Left renal cortex interstitium (tissue), 4 donors: ENCODE measurements at places on chromosomes 16 and 17.

- DNase-seq = no peak
Measured at GRCh38 chr16:65684230-65684629, 562.4 kb upstream of the CDH11 start.

- DNase-seq = no peak
Measured at GRCh38 chr17:34241062-34241461, 14.0 kb upstream of the CCL2 start.

DNA sequence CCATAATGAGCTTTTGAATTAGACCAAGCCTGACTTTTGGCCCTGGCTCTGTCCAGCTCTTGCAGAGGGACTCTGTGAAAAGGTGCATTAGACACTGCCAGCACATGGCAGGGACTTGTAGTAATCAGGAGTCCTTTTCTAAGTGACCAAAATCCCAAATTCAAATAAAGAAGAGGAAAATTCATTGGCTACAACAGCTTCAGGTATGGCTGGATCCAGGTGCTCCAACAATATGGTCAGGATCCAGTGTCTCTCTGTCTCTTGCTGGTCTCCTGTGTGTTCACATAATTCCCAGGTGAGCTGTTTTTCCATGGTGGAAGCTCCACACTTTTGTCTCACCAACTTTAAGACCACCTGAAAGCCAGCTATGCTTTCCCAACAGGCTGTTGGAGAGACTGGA lies 358.8 kb upstream of the TNRC6C start:
- no peak for DNase-seq

DNA sequence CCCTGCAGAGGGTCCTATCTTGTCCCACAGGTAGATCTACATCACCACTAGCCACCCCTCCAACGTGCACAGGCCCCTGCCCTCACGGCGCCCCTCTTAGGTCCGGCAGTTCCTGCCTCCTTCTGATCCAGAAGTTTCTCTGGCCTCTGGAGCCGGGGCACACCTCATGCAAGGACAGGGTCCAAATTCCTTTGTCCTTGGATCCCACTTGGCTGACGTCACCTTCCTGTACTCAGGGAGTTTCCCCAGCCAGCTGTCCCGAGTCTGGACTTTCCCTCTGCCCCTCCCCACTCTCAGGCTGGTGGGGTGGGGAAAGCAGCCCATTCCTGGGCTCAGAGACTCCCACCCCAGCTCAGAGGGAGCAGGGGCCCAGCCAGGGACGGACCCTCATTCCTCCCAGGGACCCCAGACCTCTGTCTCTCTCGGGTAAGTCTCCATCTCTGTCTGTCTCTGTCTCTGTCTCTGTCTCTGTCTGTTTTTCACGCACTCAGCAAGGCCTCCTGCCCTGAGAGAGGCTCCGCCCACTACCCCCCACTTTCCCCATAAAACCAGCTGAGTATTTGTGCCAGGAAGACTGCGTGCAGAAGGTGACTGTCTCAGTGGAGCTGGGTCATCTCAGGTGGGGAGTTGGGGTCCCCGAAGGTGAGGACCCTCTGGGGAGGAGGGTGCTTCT lies at the start of gene IL32:
TSS of gene IL32 (plus strand) at position 572 of the 673 bp plus-strand sequence. CDS start 172 bp downstream, outside the sequence.
- no peak for DNase-seq

GRCh38 chr17:9729034-9729650 lies 62.2 kb downstream of the DHRS7C start:
- no peak for DNase-seq

DNA sequence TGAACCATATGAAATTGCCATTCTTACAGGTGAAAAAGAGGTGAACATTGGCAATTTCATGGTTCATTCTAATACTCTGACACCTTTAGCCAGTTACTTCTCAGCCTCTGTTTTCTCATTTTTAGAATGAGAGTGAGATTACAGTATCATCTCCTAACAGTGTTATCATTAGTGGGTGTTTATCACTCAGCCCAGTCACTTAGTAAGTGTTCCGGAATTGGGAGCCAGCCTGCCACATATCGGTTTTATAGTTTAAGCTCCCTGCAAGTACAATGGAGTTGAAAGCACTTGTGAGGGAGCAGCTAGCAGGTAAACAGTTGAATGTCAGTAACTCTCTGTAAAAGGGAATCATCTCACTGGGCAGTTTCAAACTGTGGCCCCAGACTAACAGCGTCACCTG lies 583.1 kb upstream of the HSBP1 start:
- no peak for DNase-seq

DNA sequence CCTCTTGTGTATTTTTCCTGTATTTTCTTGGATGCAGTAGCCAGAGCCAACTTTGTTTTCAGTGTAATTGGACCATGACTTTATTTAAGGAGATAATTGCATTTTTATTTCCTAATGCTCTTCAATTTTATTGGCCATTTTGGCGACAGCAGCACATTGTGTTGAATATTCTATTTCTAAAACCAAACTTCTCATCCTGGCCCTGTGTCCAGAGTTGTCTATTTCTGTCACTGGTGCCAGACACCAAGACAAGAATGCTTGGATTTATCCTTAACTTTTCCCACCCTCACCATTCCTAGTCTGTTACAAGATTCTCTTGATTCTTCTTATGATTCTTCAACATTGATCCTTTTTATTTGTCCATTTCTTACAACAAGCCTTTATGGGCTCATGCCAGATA lies 37.1 kb downstream of the ARHGAP44 start:
- no peak for DNase-seq

GRCh38 chr16:28010671-28011070 lies 52.8 kb downstream of the GSG1L start:
- DNase-seq = no peak

DNA sequence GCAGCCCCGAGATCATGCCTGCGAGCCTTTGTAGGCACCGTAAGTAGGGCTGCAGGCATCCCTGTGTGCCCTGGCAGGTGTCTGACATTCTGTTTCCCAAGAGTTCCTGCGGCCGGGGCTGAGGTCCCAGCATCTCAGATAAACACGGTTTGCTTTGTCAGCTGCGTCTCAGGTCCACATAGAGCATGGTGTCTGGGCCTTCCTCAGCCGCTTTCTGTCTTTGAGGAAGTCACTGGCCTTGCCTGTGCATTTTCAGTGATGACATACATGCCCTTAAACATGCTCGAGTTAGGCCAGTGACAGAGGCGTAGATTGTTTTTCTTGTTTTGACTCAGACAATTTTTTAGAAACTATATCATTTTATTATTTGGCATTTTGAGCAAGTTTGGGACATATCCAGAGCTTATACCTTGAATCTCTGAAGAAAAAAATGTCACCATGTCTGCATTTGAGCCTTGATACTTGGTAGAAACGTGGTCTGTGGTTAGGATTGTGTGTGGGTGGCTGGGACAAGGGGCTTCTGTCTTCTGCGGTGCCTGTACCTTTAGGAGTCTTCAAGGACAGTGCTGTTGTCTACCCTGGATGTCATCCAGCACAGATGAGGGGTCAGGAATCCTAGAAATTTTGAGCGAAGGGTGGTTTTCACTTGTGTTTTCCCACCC lies 105.8 kb downstream of the SNX29 start:
- no peak for DNase-seq

GRCh38 chr17:57068707-57069106 lies 16.3 kb upstream of the AKAP1 start:
- DNase-seq = no peak

GRCh38 chr17:14882131-14882530 lies 383.0 kb downstream of the PMP22 start:
- no peak for DNase-seq

GRCh38 chr16:57148481-57148880 lies 37.4 kb downstream of the PSME3IP1 start:
- no peak for DNase-seq

- DNase-seq = no peak
Measured at GRCh38 chr16:57185446-57185944, 344 bp downstream of the PSME3IP1 start.

GRCh38 chr16:28863929-28864793 lies 518 bp downstream of the SH2B1 start:
- no peak for DNase-seq

- DNase-seq = no peak
Measured at GRCh38 chr16:19642501-19642900, 75.5 kb downstream of the KNOP1 start.

- no peak for DNase-seq
Measured at GRCh38 chr16:22664132-22664531, 149.8 kb upstream of the HS3ST2 start.

DNA sequence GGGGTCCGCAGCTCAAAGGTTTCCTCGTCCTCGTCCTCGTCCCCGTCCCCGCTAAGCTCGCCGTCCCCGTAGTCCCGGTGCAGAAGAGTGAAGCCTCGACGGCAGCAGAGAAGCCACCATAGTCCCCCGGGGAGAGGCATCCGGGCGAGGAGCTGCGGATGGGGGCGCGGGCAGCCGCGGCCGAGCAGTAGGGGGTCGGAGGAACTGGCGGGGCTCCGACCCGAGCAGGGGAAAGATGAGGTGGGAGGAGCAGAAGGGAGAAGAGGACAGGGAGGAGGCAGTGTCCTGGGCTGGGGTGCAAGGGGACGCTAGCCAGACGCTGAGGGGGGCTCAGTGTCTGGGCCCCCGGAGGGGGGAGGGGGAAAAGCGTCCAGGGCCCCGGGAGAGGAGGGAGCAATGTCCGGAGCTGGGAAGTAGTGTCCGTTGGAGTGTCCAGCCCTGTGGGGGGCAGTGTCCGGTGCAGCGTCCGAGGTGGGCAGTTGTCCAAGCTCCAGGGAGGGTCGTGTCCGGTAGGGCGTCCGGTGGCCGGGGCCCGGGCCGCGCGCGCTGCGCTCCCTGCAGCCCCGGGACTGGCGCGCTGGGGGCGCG lies at the start of gene PLEKHH3:
TSS of gene PLEKHH3 (minus strand) at position 571 of the 588 bp plus-strand sequence. CDS start at position 140, 431 bp downstream.
- DNase-seq = no peak

DNA sequence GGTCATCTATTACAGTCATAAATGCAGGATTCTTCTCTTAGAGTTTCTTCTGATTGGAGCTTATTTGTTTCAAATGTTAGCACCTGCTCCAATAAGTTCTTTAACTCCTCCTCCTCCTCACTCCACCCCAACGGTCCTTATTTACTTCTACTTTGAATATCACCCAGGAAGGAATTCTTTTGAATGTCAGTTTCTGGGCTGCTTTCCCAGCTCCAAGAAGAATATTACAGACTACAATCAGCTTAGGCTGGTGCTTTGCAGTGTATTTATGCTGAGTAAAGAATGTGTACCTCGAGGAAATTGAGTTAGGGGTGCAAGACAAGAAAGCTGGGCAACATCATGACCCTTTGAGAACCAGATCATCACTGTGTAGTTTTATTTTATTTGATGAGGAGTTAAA lies 30.8 kb downstream of the MAP3K3 start:
- DNase-seq = no peak

- no peak for DNase-seq
Measured at GRCh38 chr17:45277992-45278391, 16.1 kb upstream of the SPATA32 start.

GRCh38 chr17:73952082-73952479 lies 251.4 kb upstream of the RPL38 start:
- no peak for DNase-seq

DNA sequence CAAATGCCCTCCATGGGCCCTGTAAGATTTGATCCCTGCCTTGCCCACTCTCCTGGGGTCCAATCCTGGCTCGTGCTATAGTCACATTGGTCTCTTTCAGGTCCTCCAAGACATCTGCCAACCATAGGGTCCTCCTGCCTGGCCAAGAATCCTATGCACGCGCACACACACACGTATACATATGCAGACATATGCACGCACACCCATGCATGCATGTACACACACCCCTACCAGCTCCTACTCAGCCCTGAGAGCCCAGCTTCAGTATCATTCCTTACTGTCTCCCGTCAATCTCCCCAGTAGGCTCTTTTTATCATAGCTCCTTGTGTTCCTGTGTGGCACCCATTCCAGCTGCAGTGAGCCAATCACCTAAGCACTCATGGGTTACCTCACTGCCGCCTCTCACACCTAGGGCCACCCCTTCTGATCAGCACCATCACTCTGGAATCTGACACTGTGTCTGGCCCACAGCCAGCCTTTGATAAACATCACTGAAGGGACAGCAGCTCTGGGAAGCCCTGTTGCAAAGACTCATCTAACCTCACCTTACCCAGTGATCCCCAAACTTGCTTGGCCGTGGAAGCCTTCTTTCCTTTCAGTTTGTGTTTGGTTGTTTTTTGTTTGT lies 7.9 kb upstream of the DNAH17 start:
- no peak for DNase-seq

GRCh38 chr17:78707016-78707415 lies 75.1 kb downstream of the CYTH1 start:
- no peak for DNase-seq

- no peak for DNase-seq
Measured at GRCh38 chr17:17467016-17467415, 9.8 kb upstream of the MED9 start.

- DNase-seq = no peak
Measured at GRCh38 chr17:51630101-51630671, 369.8 kb downstream of the UTP18 start.

GRCh38 chr17:54864636-54865356 lies 35.9 kb upstream of the TOM1L1 start:
- DNase-seq = no peak

GRCh38 chr17:35901631-35902175 lies 21.5 kb upstream of the CCL5 start:
- no peak for DNase-seq

- DNase-seq = no peak
Measured at GRCh38 chr16:50368410-50369132, at the start of gene BRD7. Gene BRD7 (minus strand): TSS chr16:50368988. CDS start chr16:50368774, 214 bp downstream.

DNA sequence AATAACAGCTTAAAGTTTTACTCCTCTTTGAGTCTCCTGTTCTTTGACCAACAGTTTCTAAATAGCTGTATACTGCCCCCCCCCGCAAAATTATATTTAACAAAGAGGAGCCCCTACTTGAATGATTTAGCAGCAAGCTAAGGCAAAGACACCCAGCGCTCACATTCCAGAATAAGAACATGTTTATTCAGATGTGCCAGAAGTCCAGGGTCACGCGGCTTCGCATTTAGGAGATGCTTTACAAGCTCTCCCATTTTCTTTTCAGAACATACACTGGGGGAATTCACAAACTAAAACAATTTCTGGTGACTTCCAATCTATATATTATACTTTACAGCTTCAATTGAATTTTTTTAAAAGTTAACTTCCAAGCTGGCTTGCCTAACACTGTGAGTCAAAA lies 5.3 kb downstream of the PLD6 start:
- DNase-seq = no peak

DNA sequence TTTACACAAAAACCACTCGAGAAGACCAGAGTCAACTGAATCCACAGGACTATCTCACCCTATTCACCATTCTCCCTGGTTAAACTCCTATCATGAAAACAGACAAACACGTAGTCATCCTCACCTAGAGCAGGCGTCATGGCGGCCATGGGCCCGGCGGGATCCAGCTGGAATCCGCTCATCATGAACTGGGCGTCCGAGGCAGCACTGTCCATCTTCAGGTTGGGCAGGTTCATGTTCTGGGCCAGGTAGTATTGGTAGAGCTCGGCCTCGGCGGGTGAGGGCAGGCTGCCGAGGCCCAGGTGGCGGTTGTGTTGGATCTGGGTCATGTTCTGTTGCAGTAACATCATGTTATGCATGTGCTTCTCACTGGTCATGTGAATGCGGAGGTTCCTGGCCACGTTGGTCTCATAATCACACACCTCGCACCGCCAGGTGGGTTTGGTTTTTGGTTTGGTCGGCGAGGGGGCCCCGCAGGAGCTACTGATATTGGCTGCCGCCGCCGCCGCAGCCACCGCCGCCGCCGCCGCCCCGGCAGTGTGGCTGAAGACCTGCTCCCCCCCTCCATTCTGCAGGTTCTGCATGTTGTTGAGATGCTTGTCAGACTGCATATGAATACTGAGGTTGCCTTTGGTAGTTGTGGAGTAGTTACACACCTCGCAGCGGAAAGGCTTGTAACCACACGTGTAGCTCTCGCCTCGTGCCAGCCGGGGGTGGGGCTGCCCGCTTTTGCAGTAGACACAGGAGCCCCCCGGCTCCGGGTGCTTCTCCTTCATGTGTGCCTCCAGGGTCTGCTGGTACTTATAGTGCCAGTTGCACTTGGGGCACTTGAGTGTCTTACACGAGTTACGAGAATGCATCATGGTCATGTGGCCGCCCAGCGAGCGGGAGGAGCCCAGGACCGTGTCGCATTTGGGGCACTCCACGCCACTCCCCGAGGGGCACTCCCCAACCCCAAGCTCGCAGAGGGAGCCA lies 90.3 kb downstream of the ZFHX3 start:
- DNase-seq = no peak
